Dermis blood vessel endothelial cell (primary cell): ENCODE measurements at places on chromosomes 16 and 17.

GRCh38 chr16:5031601-5032000 is 2.1 kb downstream of the NAGPA start:
- no peak for DNase-seq

DNA sequence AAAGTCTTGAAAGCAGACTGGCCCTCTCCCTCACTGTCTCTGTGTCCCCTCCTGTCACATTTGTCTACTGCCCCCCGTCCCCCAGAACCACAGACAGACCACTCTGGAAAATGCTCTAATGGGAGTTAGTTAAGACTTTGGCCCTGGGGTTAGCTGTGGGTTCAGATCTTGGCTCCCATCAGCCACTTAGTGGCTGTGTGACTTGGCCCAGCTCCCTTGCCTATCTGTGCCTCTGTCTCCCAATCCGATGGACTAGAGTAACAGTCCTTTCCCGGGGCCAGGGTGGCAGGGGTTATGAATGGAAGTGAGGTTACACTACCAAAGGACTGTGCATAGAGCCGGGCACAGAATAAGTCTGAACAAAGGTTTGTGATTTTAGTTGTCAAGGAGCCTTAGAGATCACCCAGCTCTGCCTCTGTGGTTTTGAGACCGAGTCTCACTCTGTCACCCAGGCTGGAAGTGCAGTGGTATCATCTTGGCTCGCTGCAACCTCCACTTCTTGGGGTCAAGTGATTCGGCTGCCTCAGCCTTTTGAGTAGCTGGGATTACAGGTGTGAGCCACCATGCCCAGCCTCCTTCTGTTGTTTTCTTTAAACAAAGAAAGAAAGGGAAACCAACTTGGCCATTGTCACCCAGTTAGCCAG is 23.7 kb downstream of the PPL start:
- no peak for DNase-seq

GRCh38 chr16:65739518-65739917 is 617.7 kb upstream of the CDH11 start:
- DNase-seq: no peak

- no peak for DNase-seq
These were observed 315.5 kb upstream of the CDH5 start for GRCh38 chr16:66050991-66051390.

- DNase-seq: no peak
These were observed 2.4 kb downstream of the HLF start for GRCh38 chr17:55266958-55267688.

- DNase-seq: peak; percentile 67
These were observed 79.6 kb upstream of the TEKT1 start for GRCh38 chr17:6910987-6911603.

- no peak for DNase-seq
These were observed 171.0 kb downstream of the KATNIP start for GRCh38 chr16:27720731-27721530.

DNA sequence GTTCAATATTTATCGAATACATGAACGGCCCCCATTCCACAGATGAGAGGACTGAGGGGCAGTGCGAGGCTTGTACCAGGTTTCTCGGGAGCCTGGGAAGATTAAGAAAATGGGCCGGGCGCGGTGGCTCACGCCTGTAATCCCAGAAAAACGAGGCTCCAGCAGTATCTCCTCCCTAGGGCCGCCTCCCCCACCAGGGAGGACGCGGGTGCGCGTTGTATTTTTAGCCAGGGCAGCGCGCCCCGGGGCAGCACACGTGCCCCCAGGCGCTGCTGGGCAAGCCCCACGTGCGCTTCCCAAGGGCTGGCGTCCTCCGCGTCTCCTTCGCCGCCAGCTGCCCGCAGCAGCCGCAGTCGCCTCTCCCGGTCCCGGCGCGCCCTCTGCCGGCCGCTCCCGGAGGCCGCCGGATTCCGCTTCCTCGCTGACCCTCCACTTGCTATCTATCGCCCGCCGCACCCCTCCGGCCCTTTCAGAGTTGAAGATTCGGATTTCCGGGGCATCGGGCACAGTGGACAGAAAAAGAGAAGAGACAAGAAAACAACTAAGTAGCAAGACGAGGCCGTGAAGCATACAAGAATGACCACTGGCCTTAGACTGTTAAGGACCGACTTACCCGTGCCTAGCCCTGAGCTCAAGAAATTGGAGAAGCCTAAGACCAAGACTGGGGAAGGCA is 1.9 kb upstream of the YBX2 start:
- peak; percentile 89 for DNase-seq

DNA sequence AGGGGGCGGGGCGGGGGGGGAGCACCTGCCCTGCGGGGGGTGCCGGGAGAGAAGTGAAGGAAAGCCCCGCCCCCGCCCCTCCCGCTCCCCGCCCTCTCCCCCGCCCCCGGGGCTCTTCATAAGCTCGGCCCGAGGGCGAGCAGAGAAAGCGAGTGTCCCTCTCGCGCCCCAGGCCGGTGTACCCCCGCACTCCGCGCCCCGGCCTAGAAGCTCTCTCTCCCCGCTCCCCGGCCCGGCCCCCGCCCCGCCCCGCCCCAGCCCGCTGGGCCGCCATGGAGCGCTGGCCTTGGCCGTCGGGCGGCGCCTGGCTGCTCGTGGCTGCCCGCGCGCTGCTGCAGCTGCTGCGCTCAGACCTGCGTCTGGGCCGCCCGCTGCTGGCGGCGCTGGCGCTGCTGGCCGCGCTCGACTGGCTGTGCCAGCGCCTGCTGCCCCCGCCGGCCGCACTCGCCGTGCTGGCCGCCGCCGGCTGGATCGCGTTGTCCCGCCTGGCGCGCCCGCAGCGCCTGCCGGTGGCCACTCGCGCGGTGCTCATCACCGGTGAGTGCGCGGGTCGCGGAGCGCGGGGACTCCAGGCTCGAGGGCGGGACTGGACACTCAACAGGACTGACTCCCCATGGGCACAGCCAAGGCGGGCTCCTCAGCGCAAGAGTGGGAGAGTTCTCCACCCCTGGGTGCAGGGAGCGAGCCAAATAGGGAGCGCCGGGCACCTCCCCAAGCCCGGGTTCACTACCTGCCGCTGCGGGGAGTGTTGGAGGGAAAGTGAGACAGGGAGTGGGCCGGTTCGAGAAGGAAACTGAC is at the start of gene HSD11B2:
Gene HSD11B2 (plus strand): TSS at position 145 of the 798 bp plus-strand sequence. CDS start 128 bp downstream, at position 273.
- DNase-seq: peak; percentile 72
